Uterus (tissue), 4 donors: ENCODE measurements at places on chromosomes 5 and 9. TPM values are rescaled to one million over a fixed set of nuclear protein-coding genes. Genes with fewer than 3 reads are reported as not detected.
A peak's percentile ranks its signal among the peaks of the same experiment; 100 is the strongest.

The PLAC8L1 gene
- total RNA-seq, result not detected

The PCDHB14 gene
- total RNA-seq, result 14.7 TPM

The SLC1A1 gene
- total RNA-seq, result 19.2 TPM

The SH3GL2 gene
- total RNA-seq, result 2.4 TPM

GRCh38 chr9:115941561-115942315 is 211.9 kb upstream of the PAPPA start:
- H3K4me1 ChIP-seq, result peaks cover 4% of the 10 kb centered on the region
- H3K27ac ChIP-seq, result peak overlapping the region; percentile 47
- no peak overlapping the region for H3K4me3 ChIP-seq

GRCh38 chr5:154508114-154508513 is 30.1 kb upstream of the HAND1 start:
- H3K27ac ChIP-seq, result no peak overlapping the region
- no peak for DNase-seq
- no peaks in the 10 kb centered on the region for H3K36me3 ChIP-seq
- H3K4me1 ChIP-seq, result no peaks in the 10 kb centered on the region
- H3K27me3 ChIP-seq, result no peaks in the 10 kb centered on the region

GRCh38 chr5:138725818-138726416 is 27.3 kb upstream of the CTNNA1 start:
- H3K4me3 ChIP-seq, result no peak overlapping the region
- H3K27me3 ChIP-seq, result no peaks in the 10 kb centered on the region

DNA sequence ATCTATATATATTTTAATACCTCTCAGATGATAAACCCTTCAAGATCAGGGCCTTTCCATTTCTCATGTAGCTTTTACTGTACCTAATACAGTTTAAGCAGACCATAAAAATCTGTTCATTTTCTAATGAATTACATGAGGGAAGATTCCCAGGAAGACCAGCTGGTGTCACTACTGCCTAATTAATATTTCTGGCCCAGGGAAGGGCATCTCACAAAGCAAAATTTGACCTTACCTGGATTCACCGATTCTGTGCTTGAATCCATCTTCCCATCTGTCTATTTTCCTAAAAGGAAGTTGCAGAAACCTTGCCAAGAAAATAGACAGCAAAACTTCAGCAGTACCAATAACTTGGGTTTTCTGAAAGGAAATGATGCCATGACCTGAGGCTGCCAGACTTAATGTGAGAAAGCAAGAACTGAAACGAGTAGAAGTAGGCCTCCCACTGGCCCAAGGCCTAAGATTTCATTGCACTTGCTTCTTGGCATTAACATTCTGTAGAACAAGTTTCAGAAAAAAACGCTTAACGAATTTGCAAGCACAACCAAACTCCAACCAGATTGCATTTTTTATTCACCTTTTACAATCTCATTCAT is 83.0 kb upstream of the GLIS3 start:
- H3K4me1 ChIP-seq, result no peaks in the 10 kb centered on the region
- H3K27me3 ChIP-seq, result no peaks in the 10 kb centered on the region
- no peaks in the 10 kb centered on the region for H3K36me3 ChIP-seq
- H3K27ac ChIP-seq, result no peak overlapping the region

GRCh38 chr5:41009232-41009631 is 61.9 kb downstream of the MROH2B start:
- no peaks in the 10 kb centered on the region for H3K36me3 ChIP-seq
- no peak overlapping the region for H3K27ac ChIP-seq
- no peak for DNase-seq
- no peaks in the 10 kb centered on the region for H3K4me1 ChIP-seq
- no peaks in the 10 kb centered on the region for H3K27me3 ChIP-seq

- H3K4me1 ChIP-seq, result no peaks in the 10 kb centered on the region
- no peaks in the 10 kb centered on the region for H3K36me3 ChIP-seq
- DNase-seq, result no peak
- H3K27me3 ChIP-seq, result no peaks in the 10 kb centered on the region
- no peak overlapping the region for H3K4me3 ChIP-seq
Observed at GRCh38 chr5:120254385-120254784, 209.7 kb upstream of the PRR16 start.
